ENCODE measurements at places on chromosomes 4 and X. TPM values are rescaled to one million over a fixed set of nuclear protein-coding genes. Genes with fewer than 3 reads are reported as not detected.

DNA sequence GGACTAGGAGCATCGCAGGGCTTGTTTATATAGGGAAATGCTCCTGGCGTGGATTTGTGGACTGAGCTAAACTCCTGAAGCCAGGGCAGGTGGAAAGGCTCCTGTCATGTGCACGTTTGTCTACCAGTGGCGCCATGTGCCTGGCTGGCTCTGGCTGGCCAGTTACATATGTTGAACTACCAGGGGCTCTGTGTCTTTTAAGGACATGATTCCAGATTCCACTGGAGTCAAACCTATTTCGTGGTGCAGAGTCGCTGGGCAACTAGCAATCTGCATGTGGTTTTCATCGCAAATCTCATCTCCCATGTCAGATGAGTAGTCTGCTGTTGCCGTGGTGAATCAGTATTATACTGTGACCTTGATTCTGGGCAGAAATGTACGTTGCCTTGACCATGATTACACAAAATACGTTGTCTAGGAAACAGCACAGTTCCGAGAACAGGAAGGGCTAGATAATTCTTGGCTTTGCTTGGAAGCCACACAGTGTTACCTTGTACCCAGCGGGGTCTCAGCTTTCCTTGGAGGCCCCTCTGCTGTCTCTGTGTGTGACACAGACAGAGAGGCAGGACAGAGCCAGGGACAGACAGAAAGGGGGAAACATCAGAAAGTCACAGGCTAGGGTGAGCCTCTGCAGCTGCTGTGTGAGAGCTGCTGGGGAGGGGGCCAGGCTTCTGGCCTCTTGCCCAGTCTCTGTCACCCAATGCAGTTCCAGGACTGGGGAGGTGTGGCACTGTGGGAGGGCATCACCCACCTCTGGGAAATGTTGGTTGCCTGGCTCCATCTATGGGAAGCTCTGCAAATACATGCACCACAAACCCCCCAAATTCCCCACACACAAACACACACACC lies 19.2 kb downstream of the PNMA6E start:
- DNase-seq: no peak

DNA sequence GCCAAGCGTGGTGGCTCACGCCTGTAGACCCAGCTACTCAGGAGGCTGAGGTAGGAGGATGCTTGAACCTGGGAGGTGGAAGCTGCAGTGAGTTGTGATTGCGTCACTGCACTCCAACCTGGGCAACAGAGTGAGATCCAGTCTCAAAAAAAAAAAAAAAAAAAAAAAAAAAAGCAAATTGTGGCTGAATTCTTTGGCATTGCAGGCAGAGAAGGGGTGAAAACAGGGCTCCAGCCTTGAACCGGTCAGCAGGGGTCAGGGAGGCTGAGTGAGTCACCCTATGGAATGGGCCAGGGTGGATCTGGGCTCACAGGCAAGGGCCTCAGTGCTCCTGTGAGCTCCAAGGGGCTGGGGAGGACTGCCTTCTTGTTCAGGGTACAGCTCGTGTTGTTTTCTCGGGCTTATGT lies 13.2 kb upstream of the FAM3A start:
- DNase-seq: no peak

GRCh38 chr4:57055886-57056285 lies 54.3 kb downstream of the IGFBP7 start:
- no peak for DNase-seq

- no peak for DNase-seq
These were observed at the start of gene CFAP47 for GRCh38 chrX:35919536-35920309. CFAP47 (plus strand) TSS chrX:35919734; CDS start chrX:35919800, 66 bp downstream.

DNA sequence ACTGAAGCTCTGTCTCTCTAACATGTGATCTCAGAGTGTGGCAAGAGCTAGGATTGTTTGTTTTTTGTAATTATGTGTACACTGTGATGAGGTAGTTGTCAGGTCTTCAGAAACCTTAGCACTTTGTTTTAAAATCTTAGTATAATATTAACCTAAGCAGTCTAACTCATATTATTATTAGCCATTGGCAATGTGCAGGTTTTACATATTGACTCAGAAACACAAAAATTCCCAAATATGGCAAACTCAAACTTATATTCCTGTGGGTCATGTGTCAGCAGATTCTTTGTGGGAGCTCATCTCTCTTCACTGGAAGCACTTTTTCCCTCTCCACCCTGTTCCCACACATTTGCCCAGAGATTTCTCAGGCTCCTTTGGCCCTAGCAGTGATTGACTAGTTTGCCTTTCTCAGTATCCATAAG lies 8.2 kb upstream of the PWWP3B start:
- DNase-seq: no peak

GRCh38 chr4:100907465-100908454 lies 389.9 kb upstream of the EMCN start:
- DNase-seq: no peak

DNA sequence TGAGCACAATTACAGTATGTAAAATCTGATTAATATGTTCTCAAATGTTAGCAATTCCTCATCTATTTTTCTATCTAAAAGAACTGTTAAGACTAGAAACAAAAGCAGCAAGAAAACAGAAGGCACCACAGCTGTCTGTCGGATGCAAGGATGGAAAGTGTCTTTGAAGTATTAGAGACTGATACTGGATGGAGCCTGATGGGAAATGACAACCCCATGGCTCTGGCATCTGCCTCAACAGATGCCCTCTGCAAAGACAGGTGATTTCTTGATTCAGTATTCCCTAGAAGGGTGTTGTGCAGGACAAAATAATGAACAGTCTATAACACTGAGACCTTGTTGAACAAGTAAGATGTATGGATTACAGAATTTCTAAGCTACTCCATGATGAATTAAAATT lies 19.7 kb downstream of the LRCH2 start:
- DNase-seq: no peak

The RRH gene
- total RNA-seq: not detected

DNA sequence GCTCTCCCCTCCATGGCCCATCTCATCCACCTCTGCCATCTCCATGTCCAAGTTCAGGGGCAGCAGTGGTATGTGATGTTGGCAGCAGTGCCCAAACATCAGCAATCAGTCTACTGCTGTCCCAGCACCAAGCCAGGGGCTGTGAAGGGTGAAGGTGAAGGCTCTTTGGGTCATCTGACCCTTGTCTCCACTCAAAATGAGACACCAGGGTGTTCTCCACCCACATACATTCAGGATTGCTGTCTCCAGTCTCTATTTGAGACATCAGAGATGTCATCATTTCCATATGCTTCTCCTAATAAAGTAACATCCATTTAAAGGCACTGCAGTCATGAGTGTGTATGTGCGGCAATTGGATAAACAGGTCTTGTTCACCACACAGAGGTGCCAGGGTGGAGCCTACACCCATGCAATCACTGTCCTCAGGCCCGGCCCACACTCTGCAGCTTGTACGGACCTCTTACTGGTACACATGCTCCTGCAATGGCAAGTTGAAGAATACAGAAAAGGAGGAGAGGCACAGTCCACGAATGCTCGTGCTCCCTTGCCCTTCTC lies 22.2 kb downstream of the MAML3 start:
- DNase-seq: no peak
